ENCODE measurements at places on chromosomes 2 and 18.

GRCh38 chr2:102147935-102148334, 5.4 kb downstream of the IL1R1 start:
- peak; percentile 66 for DNase-seq

GRCh38 chr2:54047091-54047490, 68.3 kb upstream of the ACYP2 start:
- no peak for DNase-seq

- no peak for DNase-seq
Measured at GRCh38 chr2:172938713-172939375, 136.8 kb upstream of the MAP3K20 start.

- no peak for DNase-seq
Measured at GRCh38 chr2:177622521-177622920, 229.9 kb downstream of the AGPS start.

DNA sequence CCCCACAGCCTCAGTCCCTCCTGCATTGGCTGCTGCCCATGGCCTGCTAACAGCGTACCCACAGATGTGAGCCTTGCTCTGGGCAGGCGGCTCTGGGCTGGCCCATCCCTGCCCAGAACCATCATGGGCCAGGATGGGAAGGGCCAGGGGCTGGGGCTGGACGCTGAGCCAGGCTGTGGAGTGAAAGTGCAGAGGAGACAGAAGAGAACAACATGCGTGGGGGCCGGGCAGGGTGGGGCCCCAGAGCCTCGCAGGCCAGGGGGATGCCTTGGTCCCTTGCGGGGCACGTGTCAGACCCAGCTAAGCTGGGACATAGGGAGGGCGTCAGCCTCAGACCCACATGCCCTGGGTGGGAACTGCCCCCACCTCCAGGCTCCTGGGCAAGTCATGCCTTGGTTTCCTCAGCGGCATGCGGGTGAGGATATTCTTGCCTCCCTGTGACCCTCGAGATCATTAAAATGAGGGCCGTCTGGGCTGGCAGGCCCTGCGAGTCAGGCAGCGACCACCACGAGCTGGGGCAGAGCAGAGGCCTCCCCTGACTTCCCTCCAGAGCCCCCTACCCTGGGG, 27.3 kb downstream of the GPC1 start:
- no peak for DNase-seq

- no peak for DNase-seq
Measured at GRCh38 chr2:180334514-180334913, 327.4 kb upstream of the CWC22 start.

Measured in stimulated activated CD8-positive, alpha-beta memory T cell treated with anti-CD3 and anti-CD28 coated beads, Interleukin-4, amount 100 ng/mL, for 48 hours (primary cell).